ENCODE measurements at places on chromosomes 2 and 18. TPM values are rescaled to one million over a fixed set of nuclear protein-coding genes. Genes with fewer than 3 reads are reported as not detected.

Gene IL1RL1
- total RNA-seq, result 0.70 TPM

Gene GATA6
- 68.1 TPM for total RNA-seq

Gene ITPRIPL1
- total RNA-seq, result 0.61 TPM

Gene XIRP2
- 196 TPM for total RNA-seq

Gene MC4R
- total RNA-seq, result not detected

Gene CPO
- not detected for total RNA-seq

Gene AP1S3
- total RNA-seq, result not detected

Gene TLX2
- not detected for total RNA-seq

DNA sequence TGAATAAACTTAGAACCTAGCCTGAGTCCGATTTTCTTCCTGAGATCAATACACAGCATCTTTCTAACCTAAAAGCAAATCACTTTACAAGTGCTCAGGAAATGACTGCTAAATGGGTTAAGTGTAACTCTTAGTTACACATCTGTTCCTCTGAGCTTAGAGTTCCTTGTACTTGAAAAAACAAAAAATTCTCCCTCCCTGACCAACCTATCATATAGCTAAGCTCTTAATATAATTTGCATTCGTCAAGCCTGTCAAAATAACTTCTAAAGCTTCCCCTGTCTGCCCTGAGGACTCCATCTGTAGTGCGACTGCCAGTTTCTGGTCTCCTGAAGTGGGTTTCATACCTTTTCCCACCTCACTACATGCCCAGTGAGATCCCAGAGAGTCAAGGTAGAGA, 190.4 kb downstream of the NCK2 start:
- peaks cover 11% of the 10 kb centered on the region for H3K4me1 ChIP-seq
- no peak overlapping the region for H3K27ac ChIP-seq
- H3K27me3 ChIP-seq, result no peaks in the 10 kb centered on the region
- DNase-seq, result no peak
- no peak overlapping the region for H3K4me3 ChIP-seq

DNA sequence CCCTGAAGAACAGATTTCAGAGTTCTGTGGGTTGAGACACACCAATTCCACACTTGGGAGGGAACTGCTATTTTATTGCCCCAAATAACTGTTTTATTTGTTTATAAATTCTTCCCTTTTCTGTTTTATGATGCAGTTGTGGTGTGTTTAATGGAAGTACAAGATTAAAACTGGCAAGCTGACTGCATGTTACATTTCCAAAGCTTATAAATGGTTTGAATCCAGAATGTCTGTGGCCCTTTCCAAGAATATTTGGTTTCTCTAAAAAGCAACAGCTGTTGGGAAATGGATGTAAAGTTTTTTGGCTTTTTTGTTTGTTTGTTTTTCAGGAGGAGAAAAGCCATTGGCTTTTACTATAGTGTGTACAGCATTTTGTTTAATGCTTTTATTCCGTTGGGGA, 234.5 kb downstream of the MTX2 start:
- H3K36me3 ChIP-seq, result no peaks in the 10 kb centered on the region
- H3K27ac ChIP-seq, result no peak overlapping the region
- H3K4me3 ChIP-seq, result no peak overlapping the region
- H3K4me1 ChIP-seq, result no peaks in the 10 kb centered on the region
- no peak for DNase-seq

- no peak overlapping the region for H3K27ac ChIP-seq
- no peak for DNase-seq
- no peaks in the 10 kb centered on the region for H3K27me3 ChIP-seq
- H3K4me3 ChIP-seq, result no peak overlapping the region
- no peaks in the 10 kb centered on the region for H3K4me1 ChIP-seq
- H3K36me3 ChIP-seq, result peaks cover 80% of the 10 kb centered on the region
Measured at GRCh38 chr18:79744625-79745024, 53.1 kb upstream of the KCNG2 start.

DNA sequence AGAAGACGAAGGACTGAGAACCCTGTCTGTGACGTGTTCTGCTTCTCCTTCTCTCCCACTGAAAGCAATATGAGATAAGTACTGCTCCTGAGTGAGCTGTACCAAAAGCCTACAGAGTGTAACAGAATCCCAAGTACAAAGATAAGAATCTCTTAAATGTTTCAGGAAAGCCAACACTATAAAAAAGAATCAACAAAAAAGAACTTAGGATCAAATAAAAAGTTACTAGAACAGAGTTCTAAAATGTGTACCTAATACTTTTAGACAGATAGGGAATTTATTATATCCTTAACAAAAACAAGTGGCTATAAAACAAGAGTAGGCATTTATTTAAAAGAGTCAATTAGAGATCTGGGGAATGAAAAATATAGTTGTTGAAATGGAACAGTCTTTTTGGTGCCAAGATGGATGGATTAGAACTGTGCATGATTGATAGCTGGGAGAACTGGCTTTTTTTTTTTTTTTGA, 49.0 kb downstream of the NCOA1 start:
- no peak overlapping the region for H3K4me3 ChIP-seq
- no peaks in the 10 kb centered on the region for H3K36me3 ChIP-seq
- no peak overlapping the region for H3K27ac ChIP-seq
- no peaks in the 10 kb centered on the region for H3K27me3 ChIP-seq
- no peak for DNase-seq

DNA sequence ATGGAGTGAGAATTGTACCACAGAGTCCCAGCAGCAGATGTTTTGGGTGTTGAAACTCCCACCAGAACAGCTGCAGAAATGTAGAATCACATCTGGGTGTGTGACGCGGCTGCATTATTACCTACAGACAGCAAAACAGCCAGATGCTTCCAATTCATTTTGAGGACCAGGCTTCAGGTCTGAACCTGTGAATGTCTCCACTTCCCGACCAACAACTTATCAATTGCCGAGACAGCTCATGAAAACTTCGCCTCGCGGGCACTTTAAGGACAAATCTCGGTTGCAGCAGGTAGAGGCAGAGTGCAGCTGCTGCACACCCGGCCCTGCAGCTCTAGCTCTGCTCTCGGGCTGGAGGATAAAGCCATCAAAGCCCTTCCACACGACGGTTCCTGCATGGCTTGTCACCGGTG, 202.0 kb downstream of the HRH4 start:
- no peaks in the 10 kb centered on the region for H3K36me3 ChIP-seq
- no peak for DNase-seq
- H3K4me1 ChIP-seq, result peaks cover 10% of the 10 kb centered on the region
- no peak overlapping the region for H3K27ac ChIP-seq
- no peaks in the 10 kb centered on the region for H3K27me3 ChIP-seq

GRCh38 chr2:74378007-74378406, 2.1 kb downstream of the DCTN1 start:
- H3K4me3 ChIP-seq, result no peak overlapping the region
- no peak for DNase-seq
- no peak overlapping the region for H3K27ac ChIP-seq
- H3K36me3 ChIP-seq, result peaks cover 25% of the 10 kb centered on the region
- no peaks in the 10 kb centered on the region for H3K27me3 ChIP-seq
- H3K4me1 ChIP-seq, result peaks cover 73% of the 10 kb centered on the region

DNA sequence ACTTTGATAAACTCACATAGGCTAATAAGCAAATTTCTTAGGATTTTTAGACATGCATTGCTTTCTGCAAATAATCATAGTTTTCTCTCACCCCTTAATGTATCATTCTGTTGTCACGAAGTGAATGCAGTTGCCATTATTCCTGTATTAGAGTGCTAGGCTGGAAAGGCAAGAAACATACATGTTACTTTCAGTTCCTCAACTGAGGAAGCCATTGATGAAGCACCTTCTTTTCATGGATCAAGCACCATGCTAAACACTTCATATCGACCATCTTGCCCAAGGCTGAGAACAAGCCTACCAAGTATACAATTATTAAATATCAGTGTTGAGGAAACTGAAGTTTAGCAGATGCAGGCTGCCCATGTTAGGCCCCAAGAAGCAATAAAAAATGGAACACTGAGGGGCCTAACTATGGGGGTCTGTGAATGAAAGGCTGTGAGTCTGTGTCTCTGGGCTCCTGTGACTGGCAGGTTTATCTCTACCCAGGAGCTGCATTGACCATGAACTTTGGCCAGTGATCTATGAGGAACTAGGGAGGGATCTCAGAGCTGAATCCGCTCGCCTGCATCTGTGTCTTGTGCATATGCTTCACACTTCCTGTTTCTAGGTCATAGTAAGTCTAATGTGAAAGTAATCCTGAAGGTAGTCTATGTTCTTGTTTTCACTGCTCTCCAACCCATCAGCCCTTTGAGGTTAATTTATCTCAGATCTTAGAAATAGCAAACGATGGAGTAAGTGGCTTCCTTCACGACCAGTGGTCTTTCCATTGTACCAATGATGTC, 16.0 kb upstream of the TSPYL6 start:
- no peaks in the 10 kb centered on the region for H3K27me3 ChIP-seq
- DNase-seq, result no peak
- no peak overlapping the region for H3K4me3 ChIP-seq

GRCh38 chr2:124646166-124646815, 621.2 kb downstream of the CNTNAP5 start:
- no peaks in the 10 kb centered on the region for H3K36me3 ChIP-seq
- H3K27ac ChIP-seq, result no peak overlapping the region
- DNase-seq, result no peak
- H3K27me3 ChIP-seq, result no peaks in the 10 kb centered on the region
- H3K4me1 ChIP-seq, result no peaks in the 10 kb centered on the region
- no peak overlapping the region for H3K4me3 ChIP-seq

DNA sequence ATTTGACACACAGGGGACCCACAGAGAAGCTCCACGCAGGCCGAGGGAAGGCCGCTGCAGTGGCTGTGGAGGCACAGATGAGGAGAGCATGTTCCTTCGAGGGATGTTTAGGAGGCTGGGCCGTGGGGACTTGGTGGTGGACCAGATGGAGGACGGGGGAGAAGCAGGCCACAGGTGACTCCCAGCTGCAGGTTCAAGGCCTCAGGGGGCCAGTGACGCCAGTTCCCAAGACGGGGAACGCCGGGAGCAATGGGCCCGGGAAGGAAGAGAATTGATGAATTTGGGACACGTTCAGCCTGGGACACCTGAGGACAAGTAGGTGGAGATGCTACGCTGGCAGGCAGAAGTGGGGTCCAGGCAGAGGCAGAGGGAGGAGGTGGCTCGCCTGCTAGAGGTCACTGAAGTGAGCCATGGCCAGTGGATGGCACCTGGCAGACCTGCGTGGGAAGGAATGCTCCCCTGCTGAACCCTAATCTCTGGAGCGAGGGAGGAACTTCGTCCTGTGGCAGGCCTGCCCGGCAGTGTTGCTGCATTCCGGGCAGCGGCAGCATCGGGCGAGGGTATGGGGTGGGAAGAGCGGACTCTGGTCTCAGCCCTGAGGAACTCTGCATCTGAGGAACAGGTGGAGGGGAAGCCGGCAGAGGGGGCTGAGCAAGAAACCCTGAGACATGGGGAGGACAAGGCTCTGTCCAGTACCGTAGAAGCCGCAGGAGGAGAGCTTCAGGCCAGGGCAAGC, 25.2 kb upstream of the HPCAL1 start:
- H3K27ac ChIP-seq, result no peak overlapping the region
- no peak overlapping the region for H3K4me3 ChIP-seq
- no peak for DNase-seq
- H3K27me3 ChIP-seq, result no peaks in the 10 kb centered on the region
- no peaks in the 10 kb centered on the region for H3K36me3 ChIP-seq

DNA sequence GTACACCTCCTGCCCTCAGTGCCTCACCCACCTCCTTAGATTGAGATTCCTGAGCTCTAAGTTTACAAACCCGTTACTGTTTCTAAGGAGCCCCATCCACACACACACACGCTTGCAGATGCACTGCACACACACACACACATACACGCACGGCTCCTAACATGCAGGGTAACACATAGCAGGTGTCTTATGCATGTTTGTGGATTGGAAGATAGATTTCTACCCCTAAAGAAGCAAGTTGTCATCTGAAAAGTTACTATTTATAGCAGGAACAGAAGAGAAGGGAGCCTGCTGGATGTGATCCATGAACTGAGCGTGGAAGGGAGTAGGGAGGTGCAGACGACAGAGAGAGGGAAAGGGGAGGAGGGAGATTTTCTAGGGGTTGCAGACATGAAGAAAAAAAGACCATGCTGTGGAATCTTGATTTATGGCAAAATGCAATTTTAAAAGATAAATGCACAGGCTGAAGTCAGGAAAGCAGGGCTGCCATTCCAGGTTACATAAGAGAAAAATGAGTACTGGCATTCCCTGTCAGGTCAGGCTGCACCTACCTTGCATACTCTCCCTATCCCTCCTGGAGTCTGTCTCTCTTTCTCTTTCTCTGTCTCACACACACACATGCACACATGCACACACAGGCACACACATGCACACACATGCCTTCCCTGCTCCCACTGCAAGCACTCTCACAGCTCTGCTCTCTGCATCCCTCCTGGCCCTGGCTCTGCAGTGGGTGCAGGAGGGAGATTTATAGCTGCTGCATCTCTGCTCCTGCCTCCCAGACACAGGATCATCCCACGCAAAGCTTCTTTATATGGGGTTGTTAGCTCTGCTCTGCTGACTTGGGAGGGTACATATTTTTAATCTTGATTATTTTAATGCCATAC, 192.6 kb upstream of the MYT1L start:
- peaks cover 6% of the 10 kb centered on the region for H3K4me1 ChIP-seq
- DNase-seq, result no peak
- no peaks in the 10 kb centered on the region for H3K27me3 ChIP-seq
- no peak overlapping the region for H3K27ac ChIP-seq

DNA sequence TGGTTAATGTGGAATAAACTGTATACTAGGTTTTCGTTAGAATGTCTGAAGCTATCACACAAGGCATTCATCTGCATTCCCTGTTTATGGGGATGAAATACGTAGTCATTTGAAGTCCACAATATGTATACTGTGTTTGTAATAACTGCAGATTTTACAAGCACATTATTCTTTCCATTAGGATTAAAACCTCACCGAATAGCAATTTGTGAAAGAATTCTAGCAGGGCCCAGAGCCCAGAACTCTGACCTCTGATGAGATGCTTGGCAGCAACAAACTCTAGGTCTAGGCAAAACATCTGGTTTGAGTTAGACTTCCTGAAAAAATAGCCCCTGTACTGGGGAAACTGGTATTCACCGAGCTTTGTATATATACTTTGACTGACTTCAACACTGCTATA, 158.2 kb downstream of the SRBD1 start:
- H3K4me1 ChIP-seq, result no peaks in the 10 kb centered on the region
- no peak overlapping the region for H3K27ac ChIP-seq
- H3K36me3 ChIP-seq, result no peaks in the 10 kb centered on the region
- H3K4me3 ChIP-seq, result no peak overlapping the region
- peak; percentile 36 for DNase-seq
- H3K27me3 ChIP-seq, result no peaks in the 10 kb centered on the region

- DNase-seq, result no peak
- H3K27ac ChIP-seq, result no peak overlapping the region
- H3K4me1 ChIP-seq, result no peaks in the 10 kb centered on the region
- H3K27me3 ChIP-seq, result no peaks in the 10 kb centered on the region
Measured at GRCh38 chr18:42850174-42851083, 265.1 kb downstream of the RIT2 start.
